ENCODE measurements at places on chromosomes 6 and 20.
A peak's percentile ranks its signal among the peaks of the same experiment; 100 is the strongest.

- DNase-seq = peak; percentile 42
These were observed 4.7 kb upstream of the LY86 start for GRCh38 chr6:6583836-6584235.

GRCh38 chr6:135692426-135692825, 159.1 kb upstream of the PDE7B start:
- DNase-seq = no peak

DNA sequence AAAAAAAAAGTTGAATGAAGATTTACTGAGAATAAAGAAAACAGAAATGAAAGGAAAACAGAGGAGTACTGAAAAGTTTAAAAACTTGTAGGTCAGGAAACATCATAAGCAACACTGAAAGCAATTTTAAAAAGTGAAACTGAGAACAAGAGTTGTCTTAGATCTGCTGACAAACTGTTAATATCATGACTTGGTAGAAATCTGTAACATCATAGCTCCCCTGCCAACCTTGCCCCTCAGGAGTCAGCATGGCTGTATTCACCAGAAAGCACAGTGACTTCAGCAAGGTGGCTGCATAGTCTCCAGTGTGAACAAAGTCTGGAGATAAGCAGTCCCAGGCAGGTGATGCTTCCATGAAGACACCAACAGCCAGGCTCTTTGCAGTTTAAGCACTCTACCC, 5.3 kb downstream of the NAA20 start:
- no peak for DNase-seq

GRCh38 chr6:153621070-153621469, 418.0 kb upstream of the OPRM1 start:
- DNase-seq = no peak

- no peak for DNase-seq
These were observed 5.6 kb downstream of the EEF1A1 start for GRCh38 chr6:73515204-73515655.

DNA sequence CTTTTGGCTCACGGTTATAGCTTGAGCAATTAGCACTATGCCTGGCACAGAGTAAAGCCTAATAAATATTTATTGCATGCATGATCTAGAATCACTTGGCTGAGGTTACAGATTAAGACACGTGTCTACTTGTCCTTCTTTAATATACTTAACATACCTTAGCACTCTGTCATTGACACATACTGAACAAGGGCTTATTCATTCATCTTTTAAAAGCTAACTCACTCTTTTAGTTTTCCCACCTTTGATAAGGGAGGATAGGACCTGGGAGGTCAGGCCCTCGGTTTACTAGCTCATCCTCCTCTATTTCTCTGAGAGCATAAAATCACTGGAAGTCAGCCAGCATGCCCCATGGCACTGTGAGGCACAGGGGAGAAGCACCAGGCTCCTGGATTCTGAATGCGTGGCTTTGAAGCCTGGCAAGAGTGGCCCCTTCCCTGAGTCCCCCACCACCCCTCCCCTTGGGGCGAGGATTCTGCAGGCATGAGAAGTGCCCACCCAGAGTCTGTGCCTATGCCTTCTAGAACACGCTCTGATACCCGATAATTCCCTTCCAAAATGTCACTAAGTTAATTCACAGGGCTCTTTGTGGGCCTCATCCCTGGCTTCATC, 11.2 kb downstream of the ZCCHC3 start:
- no peak for DNase-seq

DNA sequence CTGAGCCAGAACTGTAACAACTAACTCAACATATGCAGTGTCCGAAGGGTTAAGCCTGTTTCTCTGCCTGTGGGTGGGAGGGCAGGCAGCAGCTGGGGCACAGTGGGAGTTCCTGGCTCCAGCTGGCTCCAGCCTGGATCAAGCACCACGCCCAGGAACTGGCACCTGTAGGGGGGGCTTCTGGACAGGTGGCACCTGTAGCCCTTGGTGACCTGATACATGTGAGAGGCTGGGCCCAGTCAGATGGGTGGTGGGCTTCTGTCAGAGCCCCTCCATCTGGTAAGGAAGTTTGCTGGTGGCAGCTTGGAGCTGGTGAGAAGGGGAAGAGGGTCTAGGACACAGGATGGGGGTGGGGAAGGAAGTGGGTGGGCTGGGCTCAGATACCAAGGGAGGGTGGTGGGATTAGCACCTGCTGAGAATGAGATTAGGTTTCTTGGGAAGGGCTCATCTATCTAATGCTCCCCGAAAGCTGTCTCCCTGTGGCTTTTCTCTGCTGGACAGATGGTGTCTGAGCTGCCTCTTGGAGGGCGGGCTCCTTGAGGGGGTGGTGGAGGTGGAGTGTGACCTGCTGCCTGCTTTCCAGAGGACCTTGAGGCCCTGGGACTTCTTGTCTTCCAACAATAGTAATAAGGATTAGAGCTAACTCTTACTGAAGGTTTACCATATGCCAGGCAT, 28.5 kb downstream of the BCL2L1 start:
- DNase-seq = no peak

DNA sequence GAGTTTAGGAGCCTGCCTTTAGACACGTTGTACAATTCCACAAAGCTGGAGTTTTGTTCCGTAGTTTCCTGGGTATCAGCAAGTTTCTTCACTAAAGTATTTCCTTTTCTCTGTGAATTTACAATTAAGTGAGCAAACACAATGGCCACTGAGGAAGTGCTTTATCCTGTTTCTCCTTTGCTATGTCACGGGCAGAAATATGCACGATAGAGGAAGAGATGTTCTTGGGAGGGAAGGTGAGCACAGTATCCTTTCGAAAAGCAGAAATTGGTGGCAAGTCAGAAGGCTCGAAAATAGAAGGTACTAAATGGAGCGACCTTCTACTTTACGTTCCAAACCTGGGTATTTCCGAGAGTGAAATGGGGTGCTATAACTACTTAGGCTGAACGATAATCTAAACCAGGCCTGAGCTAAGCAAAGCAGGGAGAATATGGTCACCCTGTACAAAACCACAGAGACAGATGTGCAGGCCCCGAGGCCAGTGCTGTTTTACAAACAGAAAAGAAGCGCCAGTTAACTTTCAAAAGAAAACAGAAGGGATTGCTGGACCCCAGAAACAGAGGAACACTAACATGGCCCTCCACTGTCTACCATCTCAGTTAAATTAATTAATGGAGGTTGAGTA, 259.6 kb downstream of the TBC1D7 start:
- peak; percentile 61 for DNase-seq

DNA sequence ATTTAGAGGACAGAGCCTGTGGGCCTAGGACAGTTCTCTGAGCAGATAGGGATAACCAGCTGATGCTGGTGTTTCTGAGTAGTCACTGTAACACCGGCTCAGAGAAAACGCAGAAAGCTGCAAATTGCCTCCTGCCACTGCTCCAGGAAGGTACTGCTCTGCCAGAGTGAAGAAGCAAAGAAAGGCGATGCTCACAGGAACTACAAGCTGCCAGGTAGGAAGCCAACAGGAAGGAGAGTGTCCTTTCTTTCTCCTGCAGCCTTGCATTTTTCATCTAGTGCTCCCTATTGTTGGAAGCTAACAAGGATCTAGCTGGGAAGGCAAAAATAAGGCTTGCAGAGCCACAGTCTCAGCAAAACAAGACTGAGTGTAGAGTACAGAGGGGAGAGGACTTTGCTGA, 70.7 kb upstream of the RAB32 start:
- DNase-seq = no peak

DNA sequence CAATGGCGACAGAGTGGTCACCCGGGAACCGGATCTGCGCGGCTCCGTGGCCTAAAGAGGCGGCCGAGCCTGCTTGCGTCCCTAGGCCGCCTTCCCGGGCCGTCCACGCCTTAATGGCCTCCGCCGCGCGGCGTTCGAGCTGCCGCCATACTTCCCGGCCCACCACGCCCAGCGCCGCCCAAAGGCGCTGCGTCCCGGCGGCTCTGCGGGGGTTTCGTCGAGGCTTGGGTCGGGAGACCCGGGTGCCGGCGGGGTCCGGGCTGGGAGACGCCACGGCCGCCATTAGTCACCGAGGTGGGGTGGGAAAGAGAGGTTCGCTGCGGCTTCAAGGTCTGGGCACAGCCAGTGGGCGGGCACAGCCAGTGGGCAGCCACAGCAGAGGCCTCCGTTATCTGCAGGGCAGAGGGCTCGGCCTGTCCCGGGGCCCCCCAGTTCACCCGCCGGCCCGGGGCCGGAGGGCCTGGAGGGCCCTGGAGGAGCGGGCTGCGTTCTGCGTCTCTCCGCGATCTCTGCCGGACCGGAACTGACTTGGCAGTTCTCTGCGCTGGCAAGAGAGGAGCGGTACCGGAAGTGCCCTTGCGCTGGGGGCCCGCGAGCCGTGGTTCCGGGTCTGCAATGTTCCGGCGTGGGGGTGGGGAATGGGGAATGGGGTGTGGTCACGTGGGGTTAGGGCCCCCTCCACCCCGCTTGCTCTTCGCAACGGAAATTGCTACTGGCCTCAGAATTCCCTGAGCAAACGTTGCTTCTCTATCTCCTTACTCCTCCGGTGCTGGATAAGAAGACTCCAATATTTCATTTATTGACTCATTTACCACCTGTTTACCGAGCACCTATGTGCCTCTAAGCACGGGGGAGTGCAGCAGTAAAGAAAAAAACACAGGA, 82.3 kb downstream of the CNBD2 start:
- peak; percentile 86 for DNase-seq

- no peak for DNase-seq
These were observed 119.0 kb downstream of the ISM1 start for GRCh38 chr20:13340088-13340487.

DNA sequence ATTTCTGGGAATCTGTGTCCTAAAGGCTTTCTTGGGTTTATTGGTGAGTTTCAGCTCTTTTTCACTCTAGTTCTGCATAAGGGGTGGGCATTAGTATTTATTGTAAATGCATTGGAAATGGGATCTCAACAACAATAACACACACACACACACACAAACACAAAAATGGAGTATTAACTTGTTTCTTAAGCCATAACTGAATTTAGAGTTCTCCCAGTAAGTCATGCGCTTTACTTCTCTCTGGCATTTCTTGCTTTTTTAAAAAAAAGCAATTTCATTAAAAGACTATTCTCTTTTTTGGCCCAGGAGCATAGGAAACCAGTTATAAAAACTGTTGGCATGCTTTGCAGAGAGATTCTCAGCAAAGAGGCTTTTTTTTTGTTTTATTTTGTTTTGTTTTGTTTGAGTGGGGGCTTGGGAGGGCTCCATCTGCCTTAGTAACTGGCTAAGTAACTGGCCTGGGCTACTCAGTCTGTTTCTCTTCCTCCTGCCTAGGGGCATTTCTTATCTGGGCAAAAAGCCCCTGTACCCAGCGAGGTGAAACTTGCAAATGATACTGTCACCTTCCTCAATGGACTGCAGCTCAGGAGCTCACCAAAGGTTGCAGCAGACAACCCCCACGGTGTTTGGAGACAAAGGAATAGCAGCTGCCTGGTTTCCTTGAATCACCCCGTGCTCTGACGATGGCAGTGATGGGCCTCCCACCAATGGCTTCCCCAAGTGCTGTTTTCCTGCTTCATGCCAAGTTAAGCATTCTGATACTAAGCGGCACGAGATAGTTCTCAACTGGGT, 128.5 kb downstream of the BCAS1 start:
- no peak for DNase-seq

DNA sequence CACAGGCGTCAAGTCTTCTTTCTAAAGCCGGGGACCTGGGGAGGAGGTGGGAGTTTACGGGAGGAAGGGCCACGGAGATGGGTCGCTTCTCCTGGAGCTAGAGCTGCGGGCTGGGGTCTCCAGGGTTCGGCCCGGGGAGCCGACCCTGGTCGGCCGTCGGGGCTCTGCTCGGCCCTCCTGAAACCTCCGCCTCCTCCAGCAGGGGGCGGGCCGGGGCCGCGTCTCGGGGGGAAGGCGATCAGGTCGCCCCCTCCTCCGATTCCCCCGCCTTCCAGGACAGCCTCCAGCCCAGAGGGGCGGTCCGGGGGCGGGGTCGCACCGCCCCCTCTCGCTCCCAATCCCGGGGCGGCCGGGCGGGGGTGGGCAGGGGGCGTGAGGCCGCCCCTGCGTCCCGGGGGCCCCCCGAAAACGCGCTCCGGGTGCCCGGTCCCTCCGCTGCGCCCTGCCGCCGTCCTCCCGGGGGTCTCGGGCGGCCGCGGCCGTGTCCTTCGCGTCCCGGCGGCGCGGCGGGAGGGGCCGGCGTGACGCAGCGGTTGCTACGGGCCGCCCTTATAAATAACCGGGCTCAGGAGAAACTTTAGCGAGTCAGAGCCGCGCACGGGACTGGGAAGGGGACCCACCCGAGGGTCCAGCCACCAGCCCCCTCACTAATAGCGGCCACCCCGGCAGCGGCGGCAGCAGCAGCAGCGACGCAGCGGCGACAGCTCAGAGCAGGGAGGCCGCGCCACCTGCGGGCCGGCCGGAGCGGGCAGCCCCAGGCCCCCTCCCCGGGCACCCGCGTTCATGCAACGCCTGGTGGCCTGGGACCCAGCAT, at the start of gene CEBPB:
Gene CEBPB, plus strand, starts transcription at position 580 of the 814 bp plus-strand sequence. Its CDS starts 204 bp downstream, at position 784.
- DNase-seq = peak; percentile 64

- DNase-seq = no peak
These were observed 64.3 kb downstream of the EDN1 start for GRCh38 chr6:12354499-12354898.

GRCh38 chr20:46994341-46994740, 99.7 kb downstream of the EYA2 start:
- DNase-seq = peak; percentile 1

DNA sequence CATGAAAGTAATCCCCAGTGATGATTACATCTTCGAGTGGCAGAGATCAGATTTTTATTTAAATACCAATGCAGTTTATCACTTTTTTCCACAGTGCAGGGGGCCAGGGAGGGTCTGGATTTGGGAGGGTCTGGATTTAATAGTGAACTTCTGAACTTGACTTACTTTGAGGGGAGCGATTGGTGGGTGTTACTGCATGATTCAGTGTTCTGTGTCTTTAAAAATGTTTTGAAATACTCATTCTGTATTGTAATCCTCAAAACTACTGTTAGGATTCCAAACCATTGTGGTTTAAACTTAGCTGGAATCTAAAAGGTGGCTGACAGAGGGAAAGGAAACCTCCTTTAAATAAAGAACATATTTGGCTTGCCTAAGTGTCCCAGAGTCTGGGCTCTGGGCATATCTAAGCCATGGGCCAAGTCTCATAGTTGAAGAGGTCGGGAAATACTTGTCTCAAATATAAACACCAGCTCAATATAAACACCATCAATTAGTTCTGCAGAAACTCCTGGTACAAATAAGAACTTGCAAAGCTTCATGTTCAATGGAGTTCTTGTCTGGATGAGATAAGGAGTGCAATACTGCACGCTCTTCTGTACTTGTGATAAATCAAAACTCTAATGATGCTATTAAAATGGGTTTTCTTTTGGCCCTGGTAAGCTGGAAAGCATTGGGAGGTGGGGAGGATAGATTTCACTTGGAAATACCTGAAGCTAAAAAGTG, 14.4 kb downstream of the JARID2 start:
- no peak for DNase-seq
